ENCODE measurements at places on chromosomes 11 and 22. TPM values are rescaled to one million over a fixed set of nuclear protein-coding genes. Genes with fewer than 3 reads are reported as not detected.

The CEP126 gene
- 0.78 TPM for total RNA-seq

The SERPING1 gene
- total RNA-seq: 0.48 TPM

The GLB1L3 gene
- not detected for total RNA-seq

The LARGE2 gene
- not detected for total RNA-seq

The CASP5 gene
- not detected for total RNA-seq

The SLC22A9 gene
- not detected for total RNA-seq

The OR8A1 gene
- not detected for total RNA-seq

The CCDC87 gene
- 0.84 TPM for total RNA-seq

The A4GALT gene
- total RNA-seq: 3.9 TPM

The BTBD18 gene
- not detected for total RNA-seq

The SLC17A6 gene
- total RNA-seq: not detected

The EXPH5 gene
- 0.10 TPM for total RNA-seq

The DEFB131B gene
- total RNA-seq: not detected

The DLG2 gene
- total RNA-seq: 0.36 TPM

The CSRP3 gene
- total RNA-seq: not detected

The CD248 gene
- not detected for total RNA-seq

The NOX4 gene
- 0.24 TPM for total RNA-seq

The HSPB2 gene
- total RNA-seq: not detected

The FGF3 gene
- not detected for total RNA-seq

The GAL3ST1 gene
- total RNA-seq: not detected

The DDIAS gene
- total RNA-seq: 23.4 TPM

The CENPM gene
- total RNA-seq: 50.3 TPM

The CNTF gene
- 3.0 TPM for total RNA-seq

The MRGPRF gene
- total RNA-seq: under 0.01 TPM

The GPHA2 gene
- not detected for total RNA-seq

The SEC14L2 gene
- 9.7 TPM for total RNA-seq

The TCN2 gene
- total RNA-seq: 11.7 TPM
